T-helper 1 cell treated with Interleukin-12 subunit alpha and Interleukin-12 subunit beta and Interleukin-4 antibody, amounts not matched to agents 30 ng/mL and 1 ng/mL, for 36 hours (primary cell): ENCODE measurements at places on chromosomes 16 and 17. TPM values are rescaled to one million over a fixed set of nuclear protein-coding genes. Genes with fewer than 3 reads are reported as not detected.

TMED6 gene
- total RNA-seq, result 2.4 and 3.3 TPM in 2 replicates

FMNL1 gene
- 484 and 485 TPM in 2 replicates for total RNA-seq

ATP5PD gene
- 186 and 190 TPM in 2 replicates for total RNA-seq

LDHD gene
- 0.27 and 0.78 TPM in 2 replicates for total RNA-seq

SCNN1B gene
- total RNA-seq, result not detected in 2 replicates

TMEM238L gene
- not detected in 2 replicates for total RNA-seq

ERN2 gene
- total RNA-seq, result not detected in 2 replicates

NPIPA5 gene
- total RNA-seq, result 15.7 and 17.2 TPM in 2 replicates

TMEM98 gene
- 1.8 TPM in 2 replicates for total RNA-seq

UBE2G1 gene
- total RNA-seq, result 71.6 and 73.3 TPM in 2 replicates

PPP1R27 gene
- not detected in 2 replicates for total RNA-seq

VMO1 gene
- 0.51 TPM in 1 of 2 replicates, not detected in the other for total RNA-seq

GCGR gene
- not detected in 2 replicates for total RNA-seq

TBC1D3D gene
- 0.80 and 1.8 TPM in 2 replicates for total RNA-seq

TP53TG3F gene
- not detected in 2 replicates for total RNA-seq

KCNJ2 gene
- not detected in 2 replicates for total RNA-seq

TBC1D3I gene
- 0.69 and 2.6 TPM in 2 replicates for total RNA-seq

SALL1 gene
- not detected in 2 replicates for total RNA-seq

ADAD2 gene
- total RNA-seq, result not detected in 2 replicates

LRRC75A gene
- total RNA-seq, result 1.1 and 1.3 TPM in 2 replicates

FSCN2 gene
- total RNA-seq, result 0.27 and 0.37 TPM in 2 replicates

CA5A gene
- not detected in 2 replicates for total RNA-seq

NOS2 gene
- total RNA-seq, result 0.07 TPM in 1 of 2 replicates, not detected in the other

SSTR5 gene
- total RNA-seq, result not detected in 2 replicates

PPL gene
- not detected in 2 replicates for total RNA-seq

CCL16 gene
- total RNA-seq, result not detected in 2 replicates

CNGB1 gene
- total RNA-seq, result not detected in 2 replicates

HSD11B2 gene
- 0.29 TPM in 1 of 2 replicates, not detected in the other for total RNA-seq

NKD1 gene
- 1.0 and 1.5 TPM in 2 replicates for total RNA-seq

KRT20 gene
- not detected in 2 replicates for total RNA-seq

PDE6G gene
- 21.9 and 26.3 TPM in 2 replicates for total RNA-seq

PRSS22 gene
- total RNA-seq, result not detected in 2 replicates
